Stimulated activated CD8-positive, alpha-beta memory T cell treated with anti-CD3 and anti-CD28 coated beads, Interleukin-7, amount 100 ng/mL, for 24 hours (primary cell): ENCODE measurements at places on chromosomes 16 and 17.

- DNase-seq = no peak
Measured at GRCh38 chr16:75322740-75323139, 71.3 kb upstream of the BCAR1 start.

- DNase-seq = no peak
Measured at GRCh38 chr16:86953631-86954391, 363.4 kb downstream of the C16orf95 start.

DNA sequence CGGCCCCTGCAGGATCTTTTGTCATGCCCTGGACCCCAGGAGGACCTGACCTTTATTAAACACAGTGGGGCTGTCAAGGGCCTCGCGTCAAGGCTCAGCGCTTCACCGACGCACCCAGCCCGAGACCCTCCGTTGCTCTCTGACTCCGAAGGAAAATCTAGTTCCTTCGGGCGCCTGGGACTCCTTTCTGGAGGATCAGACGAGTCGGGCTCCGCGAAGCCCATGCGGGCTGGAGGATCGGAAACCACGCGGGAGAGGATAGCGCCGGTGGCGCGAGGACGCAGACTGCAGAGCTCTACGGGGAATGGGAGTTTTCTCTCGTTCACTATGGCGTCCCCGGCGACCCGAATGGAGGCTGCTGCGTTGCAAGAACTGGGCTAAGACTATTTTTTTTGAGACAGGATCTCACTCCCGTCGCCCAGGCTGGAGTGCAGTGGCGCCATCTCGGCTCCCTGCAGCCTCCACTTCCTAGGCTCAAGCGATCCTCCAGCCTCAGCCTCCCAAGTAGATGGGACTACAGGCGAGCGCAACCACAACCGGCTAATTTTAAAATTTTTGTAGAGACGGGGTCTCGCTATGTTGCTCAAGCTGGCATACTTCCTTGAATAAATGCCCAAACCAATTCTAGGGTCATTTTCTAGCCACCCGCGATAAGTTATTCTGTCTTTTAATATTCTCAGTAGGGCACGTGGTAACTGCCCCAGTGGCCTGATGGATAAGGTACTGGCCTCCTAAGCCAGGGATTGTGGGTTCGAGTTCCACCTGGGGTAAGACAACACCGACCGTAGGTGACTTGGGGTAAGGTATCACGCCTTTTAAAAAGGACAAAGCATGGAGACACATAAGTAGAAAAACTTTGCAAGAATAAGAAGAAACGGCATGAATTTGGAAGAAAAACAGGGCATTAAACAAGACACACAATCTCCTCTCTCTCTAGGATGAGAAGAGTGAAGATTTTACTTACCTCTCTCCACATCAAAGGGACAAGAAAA, 5.5 kb downstream of the OR1F1 start:
- no peak for DNase-seq

GRCh38 chr16:89600956-89601355, 12.5 kb upstream of the DPEP1 start:
- no peak for DNase-seq

GRCh38 chr16:2081201-2082084, 33.7 kb downstream of the TSC2 start:
- no peak for DNase-seq

DNA sequence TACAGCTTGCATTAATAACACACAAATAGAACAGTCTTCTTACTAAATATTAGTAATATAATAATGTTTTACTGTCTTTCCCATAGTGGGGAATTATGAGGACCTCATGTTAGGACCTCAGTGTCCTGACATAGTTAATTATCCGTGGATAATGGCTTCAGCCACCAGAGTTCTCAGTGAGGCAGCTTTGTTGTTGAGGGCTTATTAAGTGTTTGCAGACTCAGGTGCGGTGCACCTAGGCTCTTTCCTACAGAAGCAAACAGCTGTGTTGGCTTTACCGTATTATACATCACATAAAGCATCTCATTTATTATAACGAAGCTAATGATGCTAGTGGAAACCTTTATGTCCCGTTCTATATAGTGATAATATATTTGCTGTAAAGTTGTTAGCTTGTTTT, 246.7 kb downstream of the FTO start:
- DNase-seq = no peak

- no peak for DNase-seq
Measured at GRCh38 chr16:65500007-65500406, 378.1 kb upstream of the CDH11 start.

GRCh38 chr17:19613979-19614378, 34.6 kb upstream of the ALDH3A2 start:
- no peak for DNase-seq
